NCI-H1694 treated with DMSO at 0.1 percent for 48 hours (cell line): ENCODE measurements at places on chromosomes 6 and 20.

DNA sequence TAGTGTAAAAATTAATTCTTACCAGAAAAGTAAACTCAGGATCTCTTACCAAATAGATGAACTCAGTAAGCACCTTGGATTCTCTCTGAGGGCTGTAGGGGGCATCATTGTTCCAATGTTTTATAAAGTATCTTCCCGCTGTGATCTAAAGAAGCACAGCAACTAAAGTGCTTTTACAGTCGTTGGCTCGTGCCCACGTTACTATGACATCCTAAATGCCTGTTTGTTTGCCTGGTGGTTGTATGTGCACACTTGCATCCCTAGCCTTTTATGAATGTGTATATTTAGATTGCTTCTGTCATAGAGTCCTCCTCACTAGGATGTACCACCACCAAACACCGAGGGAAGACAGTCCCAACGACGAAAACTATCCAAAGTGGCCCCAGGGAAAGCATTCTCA lies 34.5 kb downstream of the SLX4IP start:
- peak; percentile 65 for DNase-seq

DNA sequence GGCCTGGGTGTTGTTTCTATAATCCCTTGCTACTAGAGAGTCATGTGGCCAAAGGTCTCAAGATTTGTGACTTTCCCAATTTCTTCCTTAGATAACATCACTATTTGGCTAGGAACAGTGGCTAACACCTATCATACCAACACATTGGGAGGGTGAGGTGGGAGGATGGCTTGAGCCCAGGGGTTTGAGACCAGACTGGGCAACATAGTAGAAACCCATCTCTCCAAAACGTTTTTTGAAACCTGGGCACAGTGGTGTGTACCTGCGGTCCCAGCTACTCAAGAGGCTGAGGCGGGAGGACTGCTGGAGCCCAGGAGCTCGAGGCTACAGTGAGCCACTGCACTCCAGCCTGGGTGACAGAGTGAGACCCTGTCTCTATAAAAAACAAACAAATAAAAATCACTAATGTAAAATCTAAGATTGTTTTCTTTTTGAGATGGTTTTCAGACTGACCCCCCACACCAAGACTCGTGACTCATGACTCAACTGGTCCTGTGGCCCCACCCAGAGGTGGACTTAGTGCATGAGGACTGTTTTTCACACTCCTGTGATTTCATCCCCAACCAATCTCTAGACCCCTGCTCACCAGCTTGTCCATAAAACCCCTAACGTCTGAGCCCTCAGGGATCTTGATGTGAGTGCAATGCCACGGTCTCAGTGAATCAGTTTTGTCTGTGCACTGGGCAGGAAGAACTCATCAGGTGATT lies 48.3 kb upstream of the KIF16B start:
- no peak for DNase-seq

GRCh38 chr6:117306227-117306790 lies 41.0 kb downstream of the VGLL2 start:
- DNase-seq: no peak

DNA sequence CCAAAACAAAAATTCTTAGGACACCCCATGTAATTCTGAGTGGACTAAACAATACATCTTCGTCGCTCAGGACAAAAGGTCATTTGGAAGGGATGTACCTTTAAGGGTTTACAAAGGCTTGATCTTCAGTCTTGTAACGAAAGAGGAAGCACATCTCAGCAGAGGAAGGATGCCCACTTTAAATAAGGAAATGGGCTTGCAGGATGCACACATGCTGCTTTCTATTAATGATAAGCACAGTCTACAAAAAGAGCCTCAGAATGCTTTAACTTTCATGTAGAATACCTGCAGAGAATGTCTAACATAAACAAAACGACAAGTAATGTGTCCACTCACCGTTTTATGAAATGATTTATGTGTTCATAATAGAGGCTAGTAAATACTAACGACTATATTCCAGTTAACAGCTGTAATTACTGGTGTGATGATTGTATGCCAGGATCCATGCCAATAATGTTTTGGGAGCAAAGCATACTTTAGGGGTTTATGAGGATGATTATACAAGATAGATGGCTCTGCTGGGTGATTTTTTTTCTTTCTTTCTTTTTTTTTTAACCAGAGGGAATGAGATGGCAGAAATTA lies 216.9 kb downstream of the GMDS start:
- no peak for DNase-seq

DNA sequence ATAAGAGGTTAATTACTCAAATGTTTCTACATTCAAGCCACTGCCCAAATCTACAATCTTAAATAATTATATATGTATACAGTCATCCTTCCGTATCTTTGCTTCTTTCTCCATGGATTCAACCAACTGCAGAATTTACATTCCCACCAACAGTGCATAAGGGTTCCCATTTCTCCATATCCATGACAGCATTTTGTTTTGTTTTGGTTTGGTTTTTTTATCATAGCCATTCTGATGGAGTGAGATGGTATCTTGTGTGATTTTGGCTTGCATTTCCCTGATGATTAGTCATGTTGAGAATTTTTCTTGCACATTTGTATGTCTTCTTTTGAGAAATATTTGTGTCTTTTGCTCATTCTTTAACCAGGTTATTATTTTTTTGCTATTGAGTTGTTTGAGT lies 198.5 kb downstream of the C6orf118 start:
- DNase-seq: no peak

GRCh38 chr6:91523511-91523910 lies 936.6 kb upstream of the MAP3K7 start:
- no peak for DNase-seq

DNA sequence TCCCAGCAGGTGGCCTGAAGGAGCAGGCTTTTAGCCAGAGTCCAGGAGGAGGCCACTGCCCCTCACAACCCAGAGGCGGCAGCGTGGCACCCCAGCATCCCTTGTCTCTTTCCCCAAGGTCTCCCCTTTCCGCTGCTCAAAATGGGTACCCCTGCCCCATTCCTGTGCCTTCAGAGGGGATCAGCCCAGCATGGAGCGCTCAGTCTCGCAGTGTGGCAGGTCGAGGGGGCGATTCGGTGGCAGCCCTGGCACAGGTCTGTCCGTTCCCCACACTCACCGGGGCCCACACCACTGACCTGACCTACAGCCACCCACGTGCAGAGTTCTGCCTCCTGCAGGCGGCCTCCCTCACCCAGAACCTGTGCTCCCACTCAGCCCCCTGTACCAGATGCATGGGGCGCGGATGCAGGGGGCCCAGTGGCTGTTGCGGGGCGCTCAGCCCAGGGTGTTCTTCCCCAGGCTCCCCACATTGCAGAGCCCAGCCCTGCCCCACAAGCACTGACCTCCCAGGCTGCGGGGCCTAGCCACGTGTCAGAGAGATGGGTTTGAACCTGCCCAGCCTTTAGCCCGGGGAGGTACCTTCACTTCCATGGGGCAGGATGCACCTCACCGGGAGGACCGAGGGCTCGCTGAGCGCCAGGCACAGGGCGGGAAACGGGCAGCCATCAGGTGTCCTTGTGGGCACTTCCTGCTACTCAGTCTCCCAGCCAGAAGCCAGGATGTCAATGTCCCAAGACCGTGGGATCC lies 41.8 kb downstream of the DSTN start:
- no peak for DNase-seq

GRCh38 chr20:62655282-62656196 lies 13.2 kb downstream of the SLCO4A1 start:
- no peak for DNase-seq

DNA sequence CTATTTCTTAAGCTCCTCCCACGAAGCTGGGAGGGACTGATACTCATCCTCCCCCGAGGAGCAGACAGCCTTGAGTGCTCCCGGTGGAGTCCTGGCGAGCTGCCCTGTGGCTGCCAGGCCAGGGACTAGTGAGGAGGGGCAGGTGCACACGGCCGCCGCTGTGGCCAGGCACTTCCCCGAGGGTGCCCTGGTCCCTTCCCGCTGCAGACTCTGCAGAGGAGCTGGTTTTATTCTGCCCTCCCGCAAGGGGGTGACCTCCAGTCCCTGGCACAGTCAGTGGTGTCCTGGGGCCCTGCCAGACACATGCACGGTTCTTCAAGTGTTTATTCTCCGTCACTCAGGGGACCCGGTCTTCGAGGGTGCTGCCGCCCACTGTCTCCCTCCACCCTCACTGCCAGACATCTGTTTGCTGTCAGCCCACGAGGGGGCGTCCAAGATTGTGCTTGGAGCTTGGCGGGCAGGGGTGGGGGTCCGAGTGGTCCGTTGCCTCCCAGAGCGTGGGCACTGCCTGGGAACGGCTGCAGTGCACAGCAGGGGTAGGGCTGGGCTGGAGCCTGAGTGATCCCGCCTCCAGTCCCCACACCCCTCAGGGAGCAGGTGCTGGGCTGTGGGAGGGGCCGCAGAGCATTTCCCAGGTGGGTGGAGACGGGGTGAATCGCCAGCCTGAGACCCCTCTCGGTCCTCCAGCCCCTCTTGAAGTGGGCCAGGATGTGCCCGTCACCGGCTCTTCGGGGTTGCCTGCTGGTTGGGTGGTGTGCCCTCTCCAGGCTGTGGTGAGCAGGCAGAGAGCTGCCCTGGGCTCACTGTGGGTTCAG lies 3.1 kb upstream of the CABLES2 start:
- peak; percentile 24 for DNase-seq
